ENCODE measurements at places on chromosomes 7 and 10.

DNA sequence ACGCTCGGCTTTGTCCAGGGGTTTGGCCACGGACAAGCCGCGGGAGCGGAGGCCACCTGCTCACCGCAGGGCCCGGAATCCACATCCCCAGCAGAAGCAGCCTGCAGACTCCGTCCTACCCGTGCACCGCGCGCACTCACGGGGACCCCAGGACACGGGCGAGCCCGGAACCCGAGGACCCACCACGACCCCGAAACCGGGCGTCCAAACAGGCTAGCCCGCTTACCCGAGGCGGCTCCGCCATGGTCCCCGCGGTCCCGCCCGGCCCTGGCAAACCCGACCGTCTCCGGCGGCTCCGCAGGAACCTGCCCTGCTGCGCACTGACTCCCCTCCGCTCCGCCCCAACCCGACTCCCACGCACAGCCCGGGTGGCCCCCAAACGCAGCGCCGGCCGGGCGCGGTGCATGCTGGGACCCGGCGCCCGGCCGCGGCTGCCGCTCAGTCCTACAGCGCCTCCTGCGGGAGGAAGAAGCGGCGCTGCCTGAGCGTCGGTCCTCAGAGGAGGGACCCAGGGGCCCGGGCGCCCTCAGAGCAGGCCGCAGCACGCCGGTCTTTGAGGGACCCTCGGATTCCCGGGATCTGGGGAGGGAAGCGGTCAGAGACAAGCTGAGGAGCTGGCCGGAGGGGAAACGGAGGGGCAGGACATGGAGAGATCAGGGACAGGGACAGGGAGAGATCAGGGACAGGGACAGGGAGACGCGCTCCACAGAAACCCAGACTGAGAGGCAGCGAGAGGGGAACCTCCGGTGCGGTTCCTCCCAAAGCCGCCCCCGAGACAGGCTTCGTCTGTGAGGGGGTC is at the start of gene ZNF786:
ZNF786 (minus strand) TSS at position 322 of the 799 bp plus-strand sequence; CDS start at position 244, 78 bp downstream.
- peak; percentile 74 for DNase-seq

- no peak for DNase-seq
Measured at GRCh38 chr10:28926932-28927331, 249.6 kb downstream of the BAMBI start.

DNA sequence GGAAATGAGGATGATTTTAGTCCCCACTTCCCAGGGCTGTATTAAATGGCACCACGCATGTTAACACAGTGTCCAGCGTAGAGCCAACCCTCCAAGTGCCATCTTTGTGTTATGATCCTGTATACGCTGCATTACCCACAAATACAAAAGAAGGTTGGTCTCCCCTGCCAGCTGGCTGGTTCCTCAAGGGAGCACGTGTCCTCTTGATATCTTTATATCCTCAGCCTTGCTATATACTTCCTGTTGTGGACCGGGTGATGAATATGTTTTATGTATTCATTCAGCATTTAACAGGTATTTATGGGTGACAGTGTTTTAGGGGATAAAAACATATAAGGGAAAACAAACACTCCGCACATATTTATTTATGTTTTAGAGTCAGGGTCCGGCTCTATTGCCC is 23.2 kb upstream of the PRRT4 start:
- no peak for DNase-seq

GRCh38 chr10:30392564-30392990 is 41.4 kb upstream of the MAP3K8 start:
- peak; percentile 6 for DNase-seq

GRCh38 chr7:132240821-132241422 is 335.3 kb downstream of the PLXNA4 start:
- DNase-seq, result no peak

DNA sequence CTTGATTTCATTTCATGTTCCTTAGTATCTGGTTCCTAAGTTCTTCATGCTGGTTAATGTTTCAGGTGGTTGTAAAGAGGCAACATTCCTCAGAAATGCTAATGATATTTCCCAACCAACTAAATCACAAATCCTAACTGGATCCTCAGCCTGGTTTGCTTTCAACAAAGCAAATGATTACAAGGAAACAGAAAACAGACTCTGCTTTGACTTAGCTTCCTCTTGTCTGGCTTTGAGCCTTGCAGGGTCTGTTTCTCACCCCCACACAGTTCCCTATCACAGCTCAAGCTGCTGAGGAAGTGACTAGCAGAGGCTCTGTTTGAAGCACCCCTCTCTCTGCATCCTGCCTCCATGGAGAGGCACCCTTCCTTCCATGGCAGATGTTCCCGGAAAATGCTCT is 130.2 kb upstream of the CTTNBP2 start:
- no peak for DNase-seq

- DNase-seq, result no peak
Measured at GRCh38 chr7:80771523-80771922, 133.1 kb downstream of the CD36 start.

DNA sequence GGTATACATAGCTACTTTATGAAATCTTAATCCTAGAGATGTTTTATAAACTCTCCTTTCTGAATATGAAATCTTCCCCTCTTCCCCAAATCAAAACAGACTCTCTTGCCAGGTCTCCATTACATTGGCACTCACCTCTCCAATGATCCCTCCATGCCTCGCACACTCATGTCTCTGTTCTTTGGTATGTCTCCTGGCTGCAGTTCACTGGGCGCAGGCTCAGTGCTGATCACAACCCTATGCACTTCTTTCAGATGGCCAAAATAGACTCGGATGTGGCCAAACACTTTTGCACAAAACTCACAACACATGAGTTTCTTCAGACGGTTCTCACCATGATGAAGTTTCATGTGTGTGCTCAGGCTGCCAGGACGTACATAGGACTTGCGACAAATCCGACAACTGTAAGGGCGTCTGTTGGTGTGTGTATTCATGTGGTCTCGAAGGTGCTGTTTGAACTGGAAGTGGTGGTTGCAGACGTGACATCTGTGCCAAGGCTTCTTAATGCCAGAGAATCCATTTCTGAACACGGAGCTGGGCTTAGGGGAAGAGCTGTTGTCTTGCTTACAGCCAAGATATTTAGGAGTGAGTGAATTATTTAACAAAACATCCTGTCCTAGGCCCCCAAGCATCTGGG is 183.2 kb downstream of the ZNF438 start:
- DNase-seq, result no peak

- no peak for DNase-seq
Measured at GRCh38 chr10:93357680-93358079, 124.5 kb downstream of the MYOF start.
